Stimulated activated naive CD4-positive, alpha-beta T cell treated with Interleukin-2 at 50 U/mL for 16 hours (primary cell): ENCODE measurements at places on chromosomes 3 and 15.
A peak's percentile ranks its signal among the peaks of the same experiment; 100 is the strongest.

DNA sequence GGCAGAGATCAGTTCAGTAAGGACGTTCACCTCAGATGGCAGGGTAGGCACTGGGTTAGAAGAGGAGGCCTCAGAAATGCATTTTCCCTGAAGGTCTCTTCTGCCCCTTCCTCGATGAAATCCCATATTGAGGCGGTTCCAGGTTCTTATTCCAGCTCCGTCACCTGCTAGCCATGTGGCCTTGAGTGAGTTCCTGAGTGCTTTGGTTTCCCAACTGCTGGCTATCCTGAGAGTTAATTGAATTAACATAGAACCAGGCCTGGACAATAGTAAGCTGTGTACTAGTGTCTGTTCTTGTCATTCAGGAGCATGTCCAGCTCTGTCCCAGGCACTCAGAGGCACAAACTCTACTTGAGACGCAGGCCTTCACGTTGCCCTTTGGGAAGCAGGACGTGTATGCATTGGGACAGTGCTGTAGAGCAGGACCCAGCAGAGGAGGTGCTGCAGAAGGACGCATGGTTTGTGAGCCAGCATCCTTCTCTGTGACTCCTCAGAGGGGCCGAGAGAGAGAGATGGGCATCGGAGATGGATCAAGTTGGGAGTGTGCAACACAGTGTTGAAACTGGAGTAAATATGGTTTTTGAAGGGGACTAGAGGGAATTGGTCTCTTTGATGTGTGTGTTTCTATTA is 114.2 kb downstream of the ASB7 start:
- DNase-seq = no peak

- DNase-seq = no peak
These were observed 28.0 kb downstream of the FAM3D start for GRCh38 chr3:58638591-58638990.

DNA sequence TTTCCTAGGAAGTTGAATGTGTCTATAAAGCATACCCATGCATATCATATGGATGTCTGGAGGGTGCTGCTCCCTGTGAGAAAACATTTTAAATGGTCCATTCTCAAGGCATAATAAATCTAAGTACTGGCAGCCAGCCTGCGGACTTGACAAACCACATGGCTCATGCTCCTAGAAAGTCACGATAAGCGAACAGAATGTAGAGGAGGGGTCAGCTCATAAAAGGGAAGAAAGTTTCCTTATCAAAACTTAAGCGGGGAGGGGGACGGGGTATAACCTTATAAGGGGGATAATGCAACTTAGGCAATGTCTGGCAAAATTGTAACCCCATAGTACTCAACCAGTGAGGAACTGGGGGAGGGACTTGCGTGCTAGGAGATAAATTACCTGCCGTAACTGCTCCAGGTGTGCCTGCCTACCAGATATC is 159.8 kb upstream of the LMCD1 start:
- no peak for DNase-seq

- DNase-seq = no peak
These were observed 15.0 kb downstream of the SPSB4 start for GRCh38 chr3:141065841-141066805.

DNA sequence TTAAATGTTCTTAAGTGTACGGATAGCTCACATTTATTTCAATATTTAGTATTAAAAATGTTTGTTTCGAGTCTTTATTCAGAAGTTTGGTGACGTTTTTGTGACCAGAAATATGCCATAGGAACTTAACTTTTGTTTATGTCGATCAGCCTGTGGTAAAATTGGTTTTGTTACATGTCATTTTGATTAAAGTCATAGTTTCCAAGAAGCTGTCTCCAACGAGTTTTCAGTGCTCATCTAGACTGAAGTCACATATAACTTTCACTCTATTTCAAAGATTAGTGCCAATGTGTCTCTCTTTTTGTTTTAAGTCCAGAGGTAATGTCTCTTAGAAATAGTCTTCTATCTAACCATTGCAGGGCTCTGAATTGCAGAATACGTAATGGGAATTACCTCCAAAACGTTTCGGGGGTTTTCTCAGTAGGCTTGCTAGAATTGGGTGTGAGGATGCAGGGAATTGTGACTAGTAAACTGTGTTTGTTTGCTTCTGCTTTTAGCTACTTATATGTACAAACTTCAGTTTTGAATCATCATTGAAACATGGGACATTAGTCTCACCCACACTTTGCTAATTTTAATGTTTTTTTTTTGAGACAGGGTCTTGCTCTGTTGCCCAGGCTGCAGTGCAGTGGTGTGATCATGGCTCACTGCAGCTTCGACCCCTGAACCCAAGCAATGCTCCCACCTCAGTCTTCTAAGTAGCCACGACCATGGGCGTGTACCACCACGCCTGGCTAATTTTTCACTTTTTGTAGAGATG is 3.0 kb downstream of the BUB1B start:
- no peak for DNase-seq

GRCh38 chr3:112132975-112133448 is at the start of gene GCSAM:
Gene GCSAM (minus strand): TSS chr3:112133248. CDS start chr3:112133120, 128 bp downstream.
- DNase-seq = peak; percentile 63

GRCh38 chr15:99631255-99631654 is 65.5 kb downstream of the MEF2A start:
- DNase-seq = no peak

GRCh38 chr15:101411085-101411484 is 78.4 kb downstream of the PCSK6 start:
- no peak for DNase-seq
